Activated CD8-positive, alpha-beta T cell treated with anti-CD3 and anti-CD28 coated beads for 36 hours (primary cell): ENCODE measurements at places on chromosomes 2 and 18. TPM values are rescaled to one million over a fixed set of nuclear protein-coding genes. Genes with fewer than 3 reads are reported as not detected.

GKN2 gene
- total RNA-seq = not detected

DNA sequence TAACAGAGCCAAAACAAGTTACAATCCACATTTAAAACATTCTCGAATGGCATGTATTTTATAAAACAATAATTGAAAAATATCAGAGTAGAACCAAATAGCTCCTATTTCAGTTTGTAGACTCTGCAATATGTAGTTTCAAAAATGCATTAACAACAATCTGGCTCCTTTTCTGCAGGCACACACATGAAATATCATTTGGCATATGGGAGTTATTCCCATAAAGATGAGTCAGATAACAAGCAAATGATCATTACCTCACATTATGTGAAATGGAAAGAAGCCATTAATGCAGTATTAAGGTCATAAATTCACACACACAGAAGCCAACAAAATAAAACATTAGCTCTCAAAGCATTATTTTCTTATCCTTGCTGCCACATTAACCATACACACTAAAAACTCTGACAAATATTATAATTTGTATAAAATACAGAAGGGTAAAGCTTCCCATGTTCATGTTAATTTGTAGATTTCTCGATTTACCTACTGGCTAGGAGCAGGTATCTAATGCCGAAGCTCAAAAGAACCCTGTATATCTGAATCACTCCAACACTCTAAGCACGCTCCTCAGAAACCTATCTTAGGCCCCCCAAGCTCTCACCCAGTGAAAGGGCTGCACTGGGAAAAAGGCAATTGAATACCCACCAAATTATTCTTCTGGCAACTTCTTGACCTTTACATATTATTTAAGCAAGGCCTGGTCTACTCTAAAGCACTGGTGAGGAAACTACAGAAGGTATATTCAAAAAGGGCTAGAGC is 13.8 kb downstream of the NBAS start:
- H3K4me3 ChIP-seq = no peak overlapping the region
- H3K36me3 ChIP-seq = peaks cover 10% of the 10 kb centered on the region
- no peak for DNase-seq

DNA sequence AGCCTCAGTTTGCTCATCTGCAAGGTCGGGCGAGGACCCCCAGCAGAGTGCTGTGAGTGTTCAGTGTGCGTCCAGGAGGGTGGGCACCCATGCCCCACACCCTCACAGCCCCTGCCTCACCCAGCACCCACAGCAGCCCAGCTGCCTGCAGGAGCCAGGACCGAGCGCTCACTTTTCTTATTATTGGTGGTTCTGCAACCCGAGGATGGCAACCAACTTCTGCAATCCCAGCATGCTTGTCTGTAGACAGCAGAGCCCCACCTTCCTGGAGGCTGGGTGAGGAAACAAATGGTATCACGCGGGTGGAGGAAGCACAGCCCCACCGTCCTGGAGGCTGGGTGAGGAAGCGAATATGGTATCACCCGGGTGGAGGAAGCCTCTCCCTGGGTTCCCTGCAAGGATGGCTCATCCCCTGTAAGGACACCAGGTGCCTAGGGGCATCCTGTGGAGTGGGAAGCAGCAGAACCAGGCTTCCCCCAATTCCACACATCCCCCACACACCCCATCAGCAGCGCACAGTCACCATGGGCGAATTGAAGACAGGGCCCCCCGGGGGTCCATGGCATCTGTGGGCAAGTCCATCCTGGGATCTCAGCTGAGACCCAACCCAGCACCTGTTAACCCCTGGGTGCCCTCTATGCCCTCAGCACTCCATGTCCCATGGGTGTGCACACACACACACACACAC is 220.5 kb upstream of the RAB6C start:
- H3K27me3 ChIP-seq = no peaks in the 10 kb centered on the region
- no peaks in the 10 kb centered on the region for H3K4me1 ChIP-seq
- no peak for DNase-seq
- H3K27ac ChIP-seq = no peak overlapping the region
- no peaks in the 10 kb centered on the region for H3K36me3 ChIP-seq
- H3K4me3 ChIP-seq = no peak overlapping the region

GRCh38 chr2:143083636-143084035 is 45.6 kb upstream of the ARHGAP15 start:
- H3K4me1 ChIP-seq = peaks cover 24% of the 10 kb centered on the region
- H3K4me3 ChIP-seq = no peak overlapping the region
- DNase-seq = peak; percentile 5
- no peaks in the 10 kb centered on the region for H3K27me3 ChIP-seq
- no peaks in the 10 kb centered on the region for H3K36me3 ChIP-seq
